ENCODE measurements at places on chromosomes 6 and 20.

DNA sequence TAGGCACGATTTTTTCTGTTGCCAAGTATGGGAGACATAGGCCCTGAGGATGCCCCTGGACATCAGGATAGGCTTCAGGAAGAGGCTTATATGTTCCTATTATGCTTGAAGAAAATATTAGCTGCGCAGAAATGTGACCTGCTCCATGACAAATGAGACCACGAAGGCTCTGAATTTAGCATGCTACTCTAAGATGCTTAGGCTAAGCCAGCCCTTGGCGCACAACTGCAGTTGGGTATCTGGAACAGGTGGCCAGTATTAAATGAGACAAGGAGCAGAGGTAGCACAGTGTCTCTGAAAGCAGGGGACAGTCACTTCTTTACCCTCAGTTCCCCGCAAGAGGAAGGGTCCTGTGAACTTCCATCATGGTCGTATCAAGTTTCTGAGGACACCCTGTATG, 90.0 kb downstream of the RREB1 start:
- no peak for DNase-seq

- no peak for DNase-seq
Observed at GRCh38 chr6:42199106-42199981, 4.6 kb upstream of the GUCA1B start.

- DNase-seq = no peak
Observed at GRCh38 chr20:32206760-32207625, 550 bp downstream of the PLAGL2 start.

DNA sequence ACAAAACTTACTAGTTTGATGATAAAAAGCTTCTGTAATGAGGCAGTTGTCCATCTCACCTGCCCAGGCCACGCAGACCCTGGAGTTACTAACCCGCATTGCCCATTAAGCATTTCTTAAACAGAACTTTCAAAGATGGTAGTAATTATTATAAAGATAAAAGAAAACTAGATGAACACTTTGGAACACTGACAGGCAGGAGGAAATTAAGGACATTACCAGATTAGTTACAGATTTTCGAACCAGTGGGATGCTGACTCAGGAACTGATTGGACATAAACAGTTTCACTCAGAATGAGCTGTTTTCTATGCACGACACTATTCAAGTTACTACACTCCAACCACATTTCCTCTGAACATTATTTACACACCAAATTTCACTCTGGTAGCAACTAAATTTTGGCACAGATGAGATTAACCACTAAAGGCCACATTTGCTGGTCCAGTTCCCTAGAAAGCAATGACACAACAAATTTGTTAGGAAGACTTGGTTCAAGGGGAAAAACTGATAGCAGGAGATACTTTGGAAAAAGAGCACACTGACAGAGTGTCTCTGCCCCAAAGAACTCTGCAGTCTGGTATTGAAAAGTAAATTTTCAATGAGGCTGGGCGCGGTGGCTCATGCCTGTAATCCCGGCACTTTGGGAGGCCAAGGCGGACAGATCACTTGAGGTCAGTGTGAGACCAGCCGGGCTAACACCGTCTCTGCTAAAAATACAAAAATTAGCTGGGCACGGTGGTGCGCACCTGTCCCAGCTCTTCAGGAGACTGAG, 3.0 kb downstream of the ROMO1 start:
- DNase-seq = no peak

GRCh38 chr6:83303426-83303825, 110.3 kb downstream of the RWDD2A start:
- DNase-seq = no peak

- DNase-seq = no peak
Observed at GRCh38 chr6:70991253-70991652, 34.4 kb upstream of the B3GAT2 start.

DNA sequence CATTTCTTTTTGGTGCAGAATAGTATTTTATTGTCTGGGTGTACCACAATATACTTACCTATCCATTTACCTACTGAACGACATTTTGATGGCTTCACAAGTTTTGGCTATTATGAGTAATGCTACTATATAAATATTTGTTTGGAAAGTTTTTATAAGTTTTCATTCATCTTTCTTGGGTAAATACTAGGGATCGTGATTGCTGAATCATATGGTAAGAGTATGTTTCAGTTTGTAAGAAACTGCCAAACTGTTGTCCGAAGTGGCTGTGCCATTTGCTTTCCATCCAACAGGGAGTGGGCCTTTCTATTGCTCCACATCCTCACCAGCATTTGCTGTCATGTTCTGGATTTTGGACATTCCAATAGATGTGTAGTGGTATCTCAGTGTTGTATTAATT, 104.2 kb downstream of the CDYL start:
- DNase-seq = no peak

All from inflammatory macrophage (primary cell).